ENCODE measurements at places on chromosomes 5 and 9. TPM values are rescaled to one million over a fixed set of nuclear protein-coding genes. Genes with fewer than 3 reads are reported as not detected.

GRCh38 chr5:42949348-42950115, 90.6 kb downstream of the ANXA2R start:
- DNase-seq = no peak
- peaks cover 6% of the 10 kb centered on the region for H3K36me3 ChIP-seq
- no peak overlapping the region for H3K27ac ChIP-seq
- H3K4me1 ChIP-seq = no peaks in the 10 kb centered on the region
- no peak overlapping the region for H3K4me3 ChIP-seq
- H3K27me3 ChIP-seq = peaks cover 1% of the 10 kb centered on the region

- H3K4me3 ChIP-seq = no peak overlapping the region
- DNase-seq = no peak
- H3K36me3 ChIP-seq = peaks cover 12% of the 10 kb centered on the region
- peaks cover 2% of the 10 kb centered on the region for H3K4me1 ChIP-seq
- H3K27ac ChIP-seq = no peak overlapping the region
- H3K27me3 ChIP-seq = peaks cover 1% of the 10 kb centered on the region
These were observed 220.9 kb upstream of the DAP start for GRCh38 chr5:10981932-10982331.

The IRX2 gene
- 60.7 TPM for total RNA-seq

The FOXD1 gene
- total RNA-seq = 2.8 TPM

- peaks cover 6% of the 10 kb centered on the region for H3K36me3 ChIP-seq
- no peaks in the 10 kb centered on the region for H3K4me1 ChIP-seq
- H3K27ac ChIP-seq = no peak overlapping the region
- H3K27me3 ChIP-seq = no peaks in the 10 kb centered on the region
- no peak for DNase-seq
These were observed 109.6 kb downstream of the DMAC1 start for GRCh38 chr9:7690014-7690413.

- no peak for DNase-seq
- no peaks in the 10 kb centered on the region for H3K27me3 ChIP-seq
- no peak overlapping the region for H3K4me3 ChIP-seq
- no peak overlapping the region for H3K27ac ChIP-seq
- no peaks in the 10 kb centered on the region for H3K4me1 ChIP-seq
These were observed 23.5 kb upstream of the ERAP2 start for GRCh38 chr5:96852759-96853158.

The LCN2 gene
- not detected for total RNA-seq

DNA sequence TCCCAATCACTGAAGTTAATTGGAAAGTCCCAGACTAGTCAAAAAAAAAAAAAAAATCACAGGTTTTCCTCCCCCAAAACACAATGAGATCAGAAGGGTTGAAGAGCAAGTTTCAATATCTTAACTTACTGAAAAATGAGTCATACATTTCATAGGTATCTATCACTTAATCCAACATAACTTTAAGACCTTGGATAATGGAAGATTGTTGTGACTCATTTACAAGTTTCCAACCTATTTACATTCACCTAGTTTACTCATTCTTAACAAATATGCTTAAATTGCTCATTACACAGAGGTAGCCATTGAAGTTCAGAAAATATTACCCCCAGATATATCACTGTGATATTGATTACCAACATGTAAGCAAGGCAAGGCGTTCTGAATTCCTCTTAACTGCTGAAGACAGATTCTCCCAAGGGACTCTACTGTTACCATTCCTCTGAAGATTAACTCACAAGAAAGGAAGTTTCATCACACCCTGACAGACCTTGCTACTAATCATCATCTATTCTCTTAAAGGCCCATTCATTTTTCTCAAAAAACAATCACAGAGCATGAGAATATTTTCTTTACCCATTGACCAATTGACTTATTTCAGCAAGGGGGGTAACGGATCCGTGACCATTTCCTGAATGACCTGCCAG, 563.8 kb downstream of the TLE1 start:
- H3K27me3 ChIP-seq = no peaks in the 10 kb centered on the region
- H3K4me3 ChIP-seq = no peak overlapping the region
- H3K36me3 ChIP-seq = no peaks in the 10 kb centered on the region
- H3K27ac ChIP-seq = no peak overlapping the region
- no peak for DNase-seq
- peaks cover 13% of the 10 kb centered on the region for H3K4me1 ChIP-seq

The DDX4 gene
- 0.27 TPM for total RNA-seq

The ANAPC2 gene
- 72.9 TPM for total RNA-seq

All from glutamatergic neuron (in vitro differentiated cells).